ENCODE measurements at places on chromosomes 5 and 9.

DNA sequence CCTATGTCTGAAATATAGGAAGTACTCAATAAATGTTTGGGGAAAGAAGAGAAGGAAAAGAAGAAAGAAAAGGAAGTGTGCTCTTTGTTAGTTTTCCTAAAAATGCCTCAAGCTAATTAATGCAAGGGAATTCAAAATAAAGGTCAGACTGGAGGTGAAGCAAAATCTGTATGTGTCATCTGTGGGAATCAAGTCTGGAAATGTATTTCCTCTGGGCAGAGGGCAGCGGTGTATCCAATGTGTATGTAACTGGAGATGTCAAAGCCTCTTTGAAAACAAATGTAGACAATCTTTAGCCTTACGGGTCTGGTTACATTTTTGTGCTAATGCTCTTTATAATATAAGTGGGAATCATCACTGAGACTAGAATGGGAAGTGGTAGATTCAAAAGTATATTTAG is 471.4 kb downstream of the MAN2A1 start:
- no peak for DNase-seq

DNA sequence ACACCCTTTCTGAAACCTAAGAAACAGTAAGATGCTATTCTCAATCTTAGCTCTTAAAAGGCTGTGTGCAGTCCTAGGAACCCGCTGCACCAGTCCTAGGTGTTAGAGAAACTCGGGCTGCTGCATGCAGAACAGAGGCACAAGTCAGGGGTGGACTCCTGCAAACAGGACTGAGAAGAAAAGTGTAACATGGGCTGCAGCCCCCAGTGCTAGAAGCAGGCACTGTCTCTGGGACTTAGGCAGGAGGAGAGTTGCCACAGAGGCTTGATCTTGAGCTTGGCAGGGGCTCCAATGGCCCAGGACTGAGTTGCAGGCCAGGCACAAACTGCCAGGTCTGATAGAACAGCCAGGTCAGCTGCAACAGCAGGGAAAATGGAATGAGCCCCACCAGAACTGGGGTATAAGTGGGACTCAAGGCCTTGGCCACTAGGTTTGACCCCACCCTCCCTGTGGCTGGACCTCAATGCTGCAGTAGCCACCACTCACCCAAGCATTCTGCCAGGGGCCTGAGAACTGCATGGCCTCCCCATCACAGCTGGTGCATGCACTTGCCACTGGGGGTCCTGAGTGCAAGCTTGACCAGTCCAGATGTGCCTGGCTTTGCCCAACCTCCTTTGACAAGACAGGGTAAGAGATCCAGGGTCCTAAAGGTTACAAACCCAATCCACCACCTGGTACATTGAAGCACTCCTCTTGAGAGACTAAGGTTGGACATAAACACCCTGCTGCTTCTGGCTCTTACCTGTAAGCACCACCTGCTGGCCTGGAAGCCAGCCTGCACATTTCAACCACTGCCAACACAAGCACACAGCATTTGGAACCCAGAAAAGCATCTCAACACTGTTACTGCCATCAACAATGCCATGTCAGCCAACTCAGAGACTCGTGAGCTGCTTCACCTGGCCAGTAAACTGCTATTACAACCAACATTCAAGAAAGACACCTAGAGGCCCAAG is 103.3 kb downstream of the FBXL17 start:
- no peak for DNase-seq

- no peak for DNase-seq
Measured at GRCh38 chr9:32566770-32567169, 6.2 kb downstream of the NDUFB6 start.

DNA sequence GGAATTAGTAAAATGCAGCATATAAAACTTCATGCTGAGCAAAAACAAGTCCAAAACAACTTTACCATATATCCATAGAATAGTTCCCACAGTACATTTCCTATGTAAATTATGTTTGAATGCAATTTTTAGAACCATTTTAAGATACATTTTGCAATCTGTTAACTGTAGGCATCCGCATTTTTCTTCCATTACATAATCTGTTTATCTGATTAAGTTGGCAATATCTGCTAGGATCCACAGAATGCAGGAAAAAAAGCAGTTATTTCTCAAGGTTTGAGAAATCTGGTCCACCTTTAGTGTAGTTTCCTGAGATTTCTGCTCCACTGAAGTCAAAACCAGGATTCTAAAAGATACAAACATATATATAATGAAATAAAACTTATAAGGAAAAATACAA is 6.2 kb downstream of the NUDCD2 start:
- DNase-seq = no peak

- DNase-seq = no peak
Measured at GRCh38 chr5:137596941-137597340, 97.8 kb upstream of the SPOCK1 start.

- DNase-seq = no peak
Measured at GRCh38 chr9:99977033-99977792, 70.8 kb downstream of the STX17 start.

DNA sequence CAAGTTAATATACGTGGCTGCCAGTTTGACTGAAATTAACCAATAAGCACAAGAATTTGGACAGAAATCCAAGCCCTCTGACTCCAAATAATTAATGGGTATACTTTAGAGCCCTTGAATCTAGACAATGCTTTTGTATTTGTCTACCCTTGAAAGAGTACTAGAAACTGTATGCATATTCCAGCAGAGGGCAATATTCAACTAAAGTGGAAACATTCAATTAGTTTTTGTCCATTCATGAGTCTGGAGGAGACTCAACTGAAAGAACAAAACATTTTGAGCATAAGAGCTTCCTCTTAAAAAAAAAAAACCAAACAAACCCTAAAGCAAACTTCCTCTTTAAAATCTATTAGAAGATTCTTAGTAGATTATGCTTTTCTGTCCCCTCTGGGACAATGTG is 157.8 kb downstream of the ARHGEF28 start:
- DNase-seq = no peak

DNA sequence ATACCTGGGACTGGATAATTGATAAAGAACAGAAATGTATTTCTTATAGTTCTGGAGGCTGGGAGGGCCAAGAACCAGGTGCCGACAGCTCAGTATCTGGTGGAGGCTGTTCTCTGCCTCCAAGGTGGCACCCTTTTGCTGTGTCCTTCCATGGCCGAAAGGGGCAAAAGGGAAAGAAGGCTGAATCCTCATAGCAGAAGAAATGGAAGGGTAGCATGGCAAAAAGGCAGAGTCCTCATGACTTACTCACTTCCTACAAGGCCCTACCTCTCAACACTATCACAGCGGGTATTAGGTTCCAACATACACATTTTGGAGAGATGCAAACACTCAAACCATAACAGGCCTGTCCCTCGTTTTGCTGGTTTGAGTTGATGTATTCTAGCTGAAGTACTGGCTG is 25.1 kb upstream of the MED10 start:
- no peak for DNase-seq

DNA sequence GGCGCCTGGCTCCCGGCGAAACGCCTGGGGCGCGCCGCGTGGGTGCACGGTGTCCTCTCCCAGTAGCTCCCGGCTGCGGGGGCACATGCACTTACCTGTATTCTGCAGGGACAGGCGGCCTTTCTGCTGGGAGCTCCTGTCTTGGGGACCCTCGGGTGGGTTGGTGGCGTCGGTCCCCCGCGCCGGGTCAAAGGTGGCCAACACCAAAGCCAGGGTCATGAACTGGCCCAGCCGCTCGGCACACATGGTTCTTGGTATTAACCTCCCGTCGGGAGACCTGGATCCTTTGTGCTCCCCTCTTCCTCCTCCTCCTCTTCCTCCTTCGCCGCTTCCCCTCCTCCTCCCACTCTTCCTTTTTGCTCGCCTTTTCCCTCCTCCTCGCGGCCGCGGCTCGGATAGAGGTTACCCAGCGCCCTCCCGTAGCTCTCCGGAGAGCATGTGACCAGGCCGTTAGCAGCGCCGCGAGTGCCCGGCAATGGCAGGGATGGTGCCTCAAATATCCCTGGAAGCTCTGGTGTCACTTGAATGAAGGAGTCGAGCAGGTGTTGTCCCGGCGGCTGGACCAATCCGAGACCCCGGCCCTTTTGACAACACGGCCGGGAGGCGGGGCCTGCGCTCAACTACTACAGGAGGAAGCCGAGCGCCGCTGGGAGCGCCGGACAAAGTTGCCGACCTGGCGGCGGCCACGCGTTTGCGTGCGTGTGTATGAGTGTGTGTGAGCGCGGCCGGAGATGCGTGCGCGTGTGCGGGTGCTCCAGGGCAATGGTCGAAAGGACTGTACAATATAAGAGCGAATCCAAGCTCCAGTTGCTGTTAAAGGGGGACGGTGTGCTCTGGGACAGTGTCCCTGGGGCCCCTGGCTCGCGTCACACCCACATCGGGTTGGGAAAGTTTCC is at the start of gene STC2:
Gene STC2 (minus strand): TSS at position 467 of the 896 bp plus-strand sequence. CDS start 221 bp downstream, at position 246.
- peak; percentile 79 for DNase-seq

- DNase-seq = no peak
Measured at GRCh38 chr9:36443581-36443980, 43.5 kb upstream of the RNF38 start.

DNA sequence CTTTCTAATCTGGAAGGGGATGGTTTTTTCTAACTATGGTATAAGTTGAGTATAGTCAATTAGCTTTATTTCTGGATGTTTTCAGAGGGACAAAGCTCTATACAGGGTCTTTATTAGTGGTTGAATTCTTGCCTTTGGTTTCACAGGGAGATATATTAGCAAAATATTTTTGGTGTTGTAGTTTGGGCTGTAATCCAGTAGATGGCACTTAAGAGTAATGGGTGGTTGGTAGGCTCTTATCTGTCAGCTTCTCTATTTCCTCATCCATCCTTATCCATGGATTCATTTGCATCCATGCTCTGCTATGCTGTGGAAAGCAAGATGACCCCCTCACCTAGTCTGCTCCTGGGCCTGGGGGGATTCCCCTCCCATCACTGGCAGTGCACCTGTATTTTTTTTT is 363.6 kb upstream of the CYLC2 start:
- DNase-seq = no peak

GRCh38 chr9:121333950-121334773 is 35.9 kb downstream of the STOM start:
- no peak for DNase-seq

DNA sequence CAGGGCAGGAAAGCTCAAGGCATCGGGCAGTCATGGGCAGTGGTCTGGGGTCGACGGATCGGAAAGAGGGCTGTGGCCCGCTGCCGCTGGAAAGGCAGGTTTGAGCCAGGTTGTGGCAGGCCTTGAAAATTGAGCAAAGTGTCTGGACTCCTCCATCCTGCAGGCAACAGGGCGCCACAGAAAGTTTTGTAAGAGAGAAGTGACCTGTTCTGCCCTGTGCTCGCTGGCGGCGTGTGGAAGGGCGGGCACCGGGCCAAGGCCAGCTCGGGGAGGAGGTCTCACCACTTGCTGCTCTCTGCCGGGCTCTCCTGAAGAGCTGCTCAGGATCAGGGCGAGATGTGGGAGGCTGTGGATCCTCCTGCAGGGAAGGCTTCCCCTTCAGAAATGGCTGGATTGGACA is 41.4 kb upstream of the FAT2 start:
- DNase-seq = no peak

DNA sequence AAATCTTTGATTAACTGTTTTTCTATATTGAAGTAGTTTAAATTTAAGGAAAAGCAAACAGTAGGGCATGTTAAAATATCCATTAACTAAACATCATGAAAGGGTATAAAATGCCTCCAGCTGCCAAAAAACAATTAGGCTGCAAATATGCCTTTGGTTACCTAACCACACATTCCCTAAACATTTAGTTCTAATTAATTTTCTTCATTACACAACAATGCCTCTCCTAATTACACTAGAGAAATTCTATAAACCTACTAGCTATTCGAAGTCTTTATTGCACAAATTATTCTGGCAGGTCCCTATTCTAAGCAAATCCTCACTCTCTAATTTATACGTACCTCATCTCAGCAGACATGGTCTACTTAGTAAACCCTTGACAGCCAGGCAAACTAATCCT is 37.4 kb downstream of the MAT2B start:
- DNase-seq = no peak

- DNase-seq = no peak
Measured at GRCh38 chr5:35473589-35473988, 144.1 kb upstream of the SPEF2 start.

- DNase-seq = no peak
Measured at GRCh38 chr5:125974679-125975078, 448.5 kb upstream of the GRAMD2B start.

- no peak for DNase-seq
Measured at GRCh38 chr5:94524841-94525697, 93.3 kb downstream of the KIAA0825 start.

- no peak for DNase-seq
Measured at GRCh38 chr5:170021506-170021905, 41.2 kb upstream of the INSYN2B start.

DNA sequence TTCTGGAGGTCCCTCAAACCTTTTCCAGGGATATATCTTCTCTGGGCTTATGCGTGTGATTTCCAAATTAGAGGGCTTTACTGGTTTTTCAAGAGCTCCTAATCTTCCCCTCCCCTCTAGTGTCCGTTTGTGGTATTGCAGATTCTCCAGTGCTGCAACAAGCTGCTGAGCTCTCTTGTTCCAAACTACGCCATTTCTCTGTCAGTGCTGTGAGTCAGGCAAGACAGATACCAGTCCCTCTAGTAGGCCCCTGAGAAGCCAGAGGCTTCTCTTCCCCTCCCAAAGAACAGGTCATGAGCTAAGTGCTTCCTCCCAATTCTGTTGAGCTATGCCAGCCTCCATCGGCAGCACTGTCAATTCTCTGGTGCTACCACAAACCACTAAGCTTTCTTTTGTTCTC is 149.5 kb downstream of the FANCC start:
- DNase-seq = peak; percentile 61

DNA sequence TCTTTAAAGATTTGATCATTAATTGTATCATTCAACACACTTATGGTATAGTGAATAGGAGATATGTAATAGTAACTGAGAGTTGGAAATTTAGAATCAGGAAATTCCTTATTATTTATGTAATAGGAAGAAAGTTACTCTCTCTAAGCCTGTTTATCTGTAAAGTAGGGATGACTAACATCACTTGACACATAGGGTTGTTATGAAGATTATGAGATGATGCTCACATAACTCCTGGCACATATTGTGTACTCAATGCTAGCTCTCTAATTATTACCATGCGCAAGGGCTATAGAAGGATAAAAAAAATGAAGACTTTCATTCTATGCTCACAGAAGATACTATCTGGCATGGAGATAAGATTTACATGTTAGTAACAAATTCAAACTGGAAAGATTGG is 149.9 kb downstream of the ISOC1 start:
- DNase-seq = no peak

DNA sequence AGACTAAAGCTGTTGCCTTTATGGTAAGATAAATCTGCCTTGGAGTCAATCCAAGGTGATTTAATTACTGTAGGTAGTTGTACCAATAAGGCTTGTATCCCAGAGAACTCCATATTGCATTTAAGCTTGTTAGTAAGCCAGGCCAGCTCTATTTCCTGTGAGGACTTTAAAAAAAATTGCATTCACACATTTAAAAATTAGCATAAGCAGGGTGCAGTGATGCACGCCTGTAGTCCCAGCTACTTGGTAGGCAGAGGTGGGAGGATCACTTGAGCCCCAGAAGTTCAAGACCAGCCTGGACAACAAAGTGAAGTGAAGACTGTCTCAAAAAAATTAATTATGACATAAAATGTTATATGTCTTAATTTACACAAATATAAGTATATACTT is 28.7 kb upstream of the ABL1 start:
- DNase-seq = no peak

GRCh38 chr5:68922172-68922987 is 171.4 kb upstream of the SLC30A5 start:
- no peak for DNase-seq

GRCh38 chr9:132572921-132573320 is 9.5 kb upstream of the BARHL1 start:
- DNase-seq = no peak

- DNase-seq = no peak
Measured at GRCh38 chr5:153081385-153081784, 409.1 kb upstream of the GRIA1 start.

GRCh38 chr5:17839848-17840247 is 205.6 kb downstream of the TAF11L14 start:
- no peak for DNase-seq
